Renal pelvis (tissue), 12 donors: ENCODE measurements at places on chromosomes 11 and 22. TPM values are rescaled to one million over a fixed set of nuclear protein-coding genes. Genes with fewer than 3 reads are reported as not detected.

Gene TLCD5
- 15.2 TPM for polyA plus RNA-seq

Gene FGF3
- not detected for polyA plus RNA-seq

Gene FAT3
- 10.8 TPM for polyA plus RNA-seq

Gene TMEM132A
- polyA plus RNA-seq = 70.4 TPM

Gene TANGO2
- 10.8 TPM for polyA plus RNA-seq

Gene SCGB1A1
- polyA plus RNA-seq = not detected

Gene PYGM
- polyA plus RNA-seq = 2.2 TPM

Gene CYB5R2
- polyA plus RNA-seq = 33.3 TPM

Gene NAALAD2
- polyA plus RNA-seq = 21.8 TPM

Gene SLC1A2
- 0.44 TPM for polyA plus RNA-seq

Gene H19
- 1,758 TPM for polyA plus RNA-seq

DNA sequence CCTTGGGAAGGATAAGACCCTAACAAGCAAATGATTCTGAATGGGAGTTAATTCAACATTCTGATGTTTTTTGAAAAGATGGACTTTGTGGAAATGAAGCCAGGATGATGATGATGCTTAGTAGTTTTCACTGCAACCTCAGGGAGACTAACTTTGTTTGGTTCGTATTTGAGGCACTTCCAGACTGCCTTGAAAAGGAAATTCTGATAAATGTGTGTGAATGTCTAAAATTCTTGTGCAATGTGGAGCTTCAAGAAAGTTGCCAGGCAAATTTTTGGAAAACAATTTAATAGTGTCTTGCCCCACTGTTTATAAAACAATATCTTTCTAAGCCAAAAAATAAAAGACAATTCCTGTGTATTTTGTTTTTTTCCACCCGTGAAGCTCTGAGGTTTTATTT lies 11.2 kb upstream of the NAV2 start:
- DNase-seq = no peak

- DNase-seq = no peak
Measured at GRCh38 chr11:43786016-43786415, 94.6 kb upstream of the ALKBH3 start.

GRCh38 chr22:46542011-46542985 lies 4.9 kb upstream of the CELSR1 start:
- no peak for DNase-seq

DNA sequence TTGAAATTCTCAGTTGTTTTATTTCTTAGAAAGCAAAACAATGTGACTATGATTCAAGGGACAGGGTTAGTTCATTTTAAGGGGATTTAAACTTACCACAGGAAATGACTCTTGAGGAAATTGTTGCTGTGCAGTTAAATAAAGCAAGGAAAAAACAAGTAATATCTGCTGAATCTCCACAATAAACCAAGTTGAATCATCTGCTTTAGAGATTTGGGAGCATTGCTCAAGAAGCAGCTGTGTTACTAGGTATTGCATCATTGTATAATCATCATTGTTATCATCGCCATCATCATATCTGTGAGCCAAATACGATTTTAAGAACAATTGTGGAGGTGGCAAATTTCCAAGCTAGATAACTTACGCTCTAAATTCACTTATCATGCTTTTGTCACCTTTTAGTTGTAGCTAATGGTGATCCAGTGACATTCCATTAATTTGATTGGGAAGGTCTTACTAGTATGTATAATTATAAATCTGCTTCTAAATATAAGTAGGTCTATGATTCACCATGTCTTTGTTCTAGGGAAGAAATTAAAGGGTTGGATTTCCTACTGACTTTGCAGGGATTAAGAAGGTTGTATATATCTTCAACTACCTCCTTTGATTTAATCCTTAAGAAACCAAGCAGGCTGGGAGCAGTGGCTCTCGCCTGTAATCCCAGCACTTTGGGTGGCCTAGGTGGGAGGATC lies 19.9 kb downstream of the MMP10 start:
- DNase-seq = no peak

- no peak for DNase-seq
Measured at GRCh38 chr22:32620992-32621391, 146.4 kb downstream of the FBXO7 start.

- no peak for DNase-seq
Measured at GRCh38 chr22:19110646-19111045, 11.6 kb downstream of the DGCR2 start.

GRCh38 chr11:55852141-55852540 lies 13.6 kb downstream of the OR5D16 start:
- DNase-seq = no peak

DNA sequence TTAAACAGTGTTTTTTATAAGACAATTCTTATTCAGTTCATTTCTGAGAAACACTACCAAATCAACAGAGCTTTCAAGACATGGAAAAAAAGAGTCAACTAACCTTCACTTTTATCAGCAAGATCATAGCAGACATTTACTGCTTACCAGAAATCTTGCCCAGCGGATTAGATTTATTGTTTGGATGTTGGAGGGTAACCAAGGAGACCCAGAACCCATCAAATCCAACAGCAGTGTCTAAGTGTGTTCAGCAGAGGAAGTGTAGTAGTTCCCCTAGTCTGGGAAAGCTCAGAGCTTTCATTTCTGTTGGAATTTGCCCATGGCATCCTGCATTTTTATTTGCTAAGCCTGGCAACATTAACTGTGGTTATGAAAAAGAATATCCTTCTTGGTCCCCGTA lies 2.4 kb upstream of the PGM2L1 start:
- no peak for DNase-seq

- DNase-seq = peak; percentile 73
Measured at GRCh38 chr22:37166675-37167066, 17.0 kb upstream of the IL2RB start.

GRCh38 chr11:18280438-18281045 lies 14.5 kb downstream of the SAA1 start:
- DNase-seq = no peak

- DNase-seq = no peak
Measured at GRCh38 chr11:131036514-131036913, 120.2 kb upstream of the SNX19 start.

GRCh38 chr11:7672276-7672959 lies 882 bp downstream of the CYB5R2 start:
- DNase-seq = no peak

DNA sequence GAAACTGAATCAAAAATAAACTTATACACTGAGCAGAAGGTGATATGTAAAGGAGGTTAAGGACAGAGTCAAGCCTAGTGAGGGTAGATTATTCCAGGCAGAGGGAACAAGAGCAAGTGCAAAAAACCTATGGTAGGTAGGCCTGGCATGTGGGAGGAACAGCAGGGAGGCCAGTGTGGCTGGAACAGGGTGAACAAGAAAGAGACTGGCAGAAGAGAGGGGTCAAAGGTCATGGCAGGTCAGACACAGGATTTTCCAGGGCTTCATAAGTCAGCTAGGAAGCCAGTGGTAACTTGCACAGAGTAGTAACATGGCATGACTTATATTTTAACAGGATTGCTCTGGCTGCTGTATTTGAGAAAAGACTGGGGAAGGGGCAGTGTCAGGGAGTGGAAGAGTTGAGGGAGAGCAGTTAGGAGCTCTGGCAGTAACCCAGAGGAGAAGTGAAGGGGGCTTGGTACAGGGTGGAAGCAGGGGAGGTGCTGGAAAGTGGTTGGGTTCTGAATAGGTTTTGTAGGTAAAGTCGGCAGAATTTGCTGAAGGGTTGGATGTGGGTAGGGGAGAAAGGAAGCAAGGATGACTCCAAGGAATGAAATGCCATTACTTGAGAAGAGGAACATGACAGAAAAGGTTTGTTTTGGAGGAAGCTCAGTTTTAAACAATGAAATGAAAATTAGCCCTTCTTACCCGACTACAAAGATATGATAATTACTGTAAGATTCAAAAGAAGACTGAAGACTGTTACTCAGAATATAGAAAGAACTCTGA lies 86.2 kb downstream of the ZNRF3 start:
- DNase-seq = no peak

DNA sequence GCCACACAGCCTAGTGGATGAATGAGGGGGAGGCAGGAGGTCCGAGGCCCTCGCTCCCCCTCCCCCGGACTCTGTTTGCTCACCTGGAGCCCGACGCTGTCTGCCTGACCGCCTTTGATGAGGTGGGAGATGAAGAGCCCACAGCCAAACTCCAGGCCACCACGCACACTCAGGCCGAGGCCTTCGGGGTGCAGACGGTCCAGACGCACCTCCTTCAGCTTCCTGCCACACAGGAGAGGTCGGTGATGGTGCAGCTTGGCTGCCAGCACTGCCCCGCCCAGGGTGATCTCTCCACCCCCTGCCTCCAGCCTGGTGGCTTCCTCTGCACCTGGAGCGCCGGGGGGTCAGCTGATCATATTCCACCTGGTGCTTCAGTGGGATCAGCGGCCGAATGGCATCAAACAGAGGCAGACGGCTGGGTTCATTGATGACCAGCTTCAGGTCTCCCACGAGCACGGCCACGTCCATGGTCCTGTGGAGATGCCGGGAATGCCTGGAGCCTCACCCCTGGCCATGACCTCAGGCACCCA lies 13.1 kb downstream of the USH1C start:
- no peak for DNase-seq

DNA sequence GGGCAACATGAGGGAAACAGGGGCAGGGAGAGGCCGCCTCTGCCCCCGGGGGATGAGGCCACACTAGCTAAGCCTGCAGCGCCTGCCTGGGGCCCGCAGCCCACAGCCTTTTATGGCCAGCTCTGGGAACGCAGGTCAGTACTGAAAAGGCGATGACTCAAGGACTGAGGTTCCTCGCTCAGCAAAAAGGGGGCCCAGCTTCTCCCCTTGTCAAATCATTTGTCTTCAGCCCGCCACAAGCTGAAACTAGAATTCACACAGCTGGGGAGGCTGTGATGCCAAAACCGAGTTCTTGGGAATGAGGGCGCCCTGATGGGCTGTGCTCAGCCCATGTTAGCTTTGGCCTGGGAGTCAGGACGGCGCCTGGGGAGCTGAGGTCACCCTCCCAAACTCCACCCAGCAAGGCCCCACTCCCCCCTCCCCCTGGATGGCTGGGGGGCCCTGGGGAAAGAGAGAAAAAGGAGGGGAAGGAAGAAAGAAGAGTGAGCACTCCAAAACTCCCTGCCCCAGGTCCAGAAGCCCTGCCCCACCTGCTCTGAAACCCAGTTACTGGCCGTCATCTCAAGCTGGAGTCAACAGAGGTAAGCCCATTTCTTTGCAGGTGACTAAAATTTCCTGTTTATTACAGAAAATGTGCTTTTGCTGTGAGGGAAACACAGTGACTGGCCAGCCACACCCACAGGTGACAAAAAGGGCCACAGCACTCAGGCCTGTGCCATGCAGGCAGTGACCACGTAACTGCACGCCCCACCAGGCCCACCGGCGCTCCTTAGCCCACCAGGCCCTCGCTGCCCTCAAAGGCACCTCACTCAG lies 13.7 kb downstream of the EHD1 start:
- no peak for DNase-seq

- DNase-seq = no peak
Measured at GRCh38 chr11:118000067-118000849, 14.1 kb downstream of the IL10RA start.

DNA sequence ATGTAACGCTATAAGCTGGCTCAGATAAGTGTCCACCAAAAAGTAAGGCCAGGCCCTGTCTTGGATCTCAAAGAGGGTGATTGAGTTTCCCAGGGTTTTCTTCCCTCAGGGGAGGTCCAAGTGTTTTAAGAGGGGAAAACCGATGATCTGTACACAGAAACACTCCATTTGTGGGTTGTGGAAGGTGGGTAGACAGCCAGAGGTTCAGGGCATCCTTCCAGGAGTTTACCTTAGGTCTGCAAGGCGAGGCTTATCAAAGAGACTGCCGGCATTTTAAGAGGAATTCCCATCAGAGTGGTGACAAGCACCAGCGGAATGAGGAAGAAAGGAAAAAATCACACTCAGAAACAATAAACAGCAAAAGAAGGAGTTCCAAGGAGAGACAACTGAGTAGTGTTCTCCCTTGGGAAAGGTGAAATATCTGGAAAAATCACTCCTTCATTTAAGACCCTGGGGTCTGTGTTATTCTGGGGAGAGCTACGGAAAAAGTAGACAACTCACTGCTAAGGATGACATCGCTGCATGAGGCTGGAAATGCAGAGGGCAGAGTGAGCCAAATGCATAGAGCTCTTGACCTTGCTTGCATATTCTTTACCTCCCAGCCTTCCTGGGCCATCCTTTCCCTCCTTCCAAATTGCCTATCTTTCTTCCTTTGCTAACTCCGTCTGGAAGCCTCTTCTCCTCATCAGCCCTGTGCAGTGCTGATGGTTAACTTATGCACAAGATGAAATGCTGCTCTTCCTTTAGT lies 22.1 kb upstream of the MMP7 start:
- no peak for DNase-seq

GRCh38 chr22:45196926-45197605 lies 33.3 kb downstream of the NUP50 start:
- no peak for DNase-seq
